ENCODE measurements at places on chromosomes 2 and 18. TPM values are rescaled to one million over a fixed set of nuclear protein-coding genes. Genes with fewer than 3 reads are reported as not detected.

DNA sequence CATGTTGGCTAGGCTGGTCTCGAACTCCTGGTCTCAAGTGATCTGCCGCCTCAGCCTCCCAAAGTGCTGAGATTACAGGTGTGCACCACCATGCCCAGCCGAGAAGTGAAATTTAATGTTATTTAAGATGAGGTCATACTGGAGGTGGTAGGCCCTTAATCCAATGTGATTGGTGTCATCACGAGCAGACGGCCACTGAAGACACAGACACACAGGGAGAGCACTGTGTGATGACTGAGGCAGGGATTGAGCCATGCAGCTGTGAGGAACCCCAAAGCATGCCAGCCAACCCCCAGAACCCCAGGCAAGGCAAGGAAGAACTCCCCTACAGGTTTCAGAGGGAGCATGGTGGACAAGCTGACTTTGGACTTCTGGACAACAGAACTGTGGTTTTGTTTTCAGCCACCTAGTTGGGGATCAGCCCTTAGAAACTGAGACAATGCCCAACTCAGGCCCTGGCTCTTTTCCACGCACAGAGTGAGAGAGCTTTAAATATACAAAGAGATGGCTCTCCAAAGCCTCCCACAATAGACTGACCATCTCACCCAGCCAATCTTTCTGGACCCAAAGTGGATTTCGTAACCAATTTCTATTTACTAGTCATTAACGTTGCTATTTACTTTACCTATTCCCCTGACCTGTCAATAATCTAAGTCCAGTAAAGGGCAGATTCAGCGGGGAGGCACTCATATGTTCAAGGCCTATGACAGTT, 34.2 kb downstream of the TBC1D8 start:
- no peak for DNase-seq

DNA sequence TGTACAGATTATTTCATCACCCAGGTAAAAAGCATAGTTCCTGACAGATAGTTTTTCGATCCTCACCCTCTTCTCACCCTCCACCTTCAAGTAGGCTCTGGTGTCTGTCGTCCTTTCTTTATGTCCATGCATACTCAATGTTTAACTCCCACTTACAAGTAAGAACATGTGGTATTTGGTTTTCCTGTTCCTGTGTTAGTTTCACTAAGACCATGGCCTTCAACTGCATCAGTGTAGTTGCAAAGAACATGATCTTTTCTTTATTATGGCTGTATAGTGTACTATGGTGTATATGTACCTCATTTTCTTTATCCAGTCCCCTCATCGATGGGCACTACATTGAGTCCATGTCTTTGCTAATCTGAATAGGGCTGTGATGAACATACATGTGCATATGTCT, 184.2 kb downstream of the KCNJ3 start:
- no peak for DNase-seq

GRCh38 chr18:79856119-79857007, 58.6 kb downstream of the KCNG2 start:
- peak; percentile 27 for DNase-seq

DNA sequence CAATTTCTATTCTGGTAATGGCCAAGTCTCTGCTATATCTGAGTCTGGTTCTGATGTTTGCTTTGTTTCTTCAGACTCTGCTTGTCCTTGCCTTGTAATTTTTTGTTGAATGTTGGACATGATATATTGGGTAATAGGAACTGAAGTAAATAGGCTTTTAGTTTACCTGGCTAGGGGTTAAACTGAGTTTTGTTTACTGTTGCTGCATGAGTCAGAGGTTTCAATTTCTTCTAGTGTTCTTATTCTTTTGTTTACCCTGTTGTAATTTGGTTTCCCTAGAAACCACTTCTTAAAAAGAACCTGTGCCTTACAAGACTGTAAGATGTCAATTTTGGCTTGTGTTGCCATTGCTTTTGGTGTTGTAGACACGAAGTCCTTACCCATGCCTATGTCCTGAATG, 285.0 kb upstream of the KCNH7 start:
- DNase-seq, result no peak

- no peak for DNase-seq
Measured at GRCh38 chr18:28153485-28154065, 23.4 kb downstream of the CDH2 start.

DNA sequence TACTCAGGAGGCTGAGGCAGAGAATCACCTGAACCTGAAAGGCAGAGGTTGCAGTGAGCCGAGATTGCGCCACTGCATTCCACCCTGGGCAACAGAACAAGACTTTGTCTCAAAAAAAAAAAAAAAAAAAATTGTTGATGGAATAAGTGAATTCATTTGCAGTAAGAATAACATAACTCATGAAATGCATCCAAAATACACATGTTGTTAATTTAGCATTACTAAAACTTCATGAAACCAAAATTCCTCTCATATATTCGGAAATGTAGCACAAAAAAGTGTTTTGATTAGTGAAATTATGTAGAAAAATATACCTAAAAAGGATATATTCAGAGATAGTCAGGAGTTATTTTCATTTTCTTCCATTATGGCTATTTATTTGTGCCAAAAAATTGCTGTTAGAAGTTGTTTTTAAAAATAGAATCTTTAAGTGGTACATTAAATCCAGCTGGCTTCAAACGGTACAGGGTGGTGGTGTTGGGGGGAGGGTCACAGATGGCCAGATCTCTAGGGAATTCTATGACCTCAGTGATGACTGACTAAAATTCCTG, 78.2 kb upstream of the UGP2 start:
- DNase-seq, result no peak

- DNase-seq, result no peak
Measured at GRCh38 chr2:8215982-8216381, 465.9 kb upstream of the ID2 start.

DNA sequence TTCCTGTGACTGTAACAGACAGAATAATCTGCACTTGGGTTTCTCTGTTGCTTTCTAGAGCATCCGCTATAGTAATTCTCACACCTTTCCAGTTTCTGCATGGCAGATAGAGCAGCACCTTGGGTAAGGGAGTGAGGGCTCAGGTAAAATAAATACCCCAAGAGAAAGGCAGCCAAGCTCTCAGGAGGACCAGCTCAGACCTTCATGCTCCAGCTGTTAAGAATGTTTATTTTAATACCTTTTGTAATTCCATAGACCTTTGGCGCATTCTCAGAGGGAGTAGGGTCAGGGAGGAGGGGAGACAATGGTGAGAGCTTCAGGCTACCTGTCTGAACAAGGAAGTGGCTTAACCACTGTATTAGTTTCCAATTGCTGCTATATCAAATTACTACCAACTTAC, 16.2 kb upstream of the TMEM178A start:
- no peak for DNase-seq

GRCh38 chr2:67039517-67040103, 357.5 kb upstream of the ETAA1 start:
- DNase-seq, result no peak

DNA sequence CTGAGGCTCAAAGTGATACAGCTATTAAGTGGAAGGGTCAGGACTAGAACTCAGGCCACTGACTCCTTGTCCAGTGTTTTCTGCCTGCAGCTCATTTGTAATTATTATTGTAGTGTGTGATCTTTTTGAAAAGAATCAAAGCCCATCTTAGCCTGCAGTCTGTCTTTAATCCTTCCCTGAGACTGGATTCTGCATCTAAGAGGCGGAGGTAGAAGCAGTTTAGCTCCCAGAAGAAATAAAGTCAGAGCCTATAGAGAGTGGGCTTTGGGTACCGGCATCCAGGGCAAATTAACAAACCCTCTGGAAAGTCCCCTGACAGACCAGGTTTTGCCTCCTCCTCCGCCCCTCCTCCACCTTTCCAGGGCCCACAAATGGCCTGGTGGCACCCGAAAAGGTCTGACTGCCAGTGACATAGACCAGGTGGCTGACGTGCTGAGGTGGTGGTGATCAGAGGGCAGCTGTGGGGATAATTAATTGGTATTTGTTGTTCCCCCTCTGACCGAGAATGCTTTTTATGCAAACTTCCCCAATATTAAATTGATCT, 2.2 kb upstream of the RAX start:
- peak; percentile 46 for DNase-seq

DNA sequence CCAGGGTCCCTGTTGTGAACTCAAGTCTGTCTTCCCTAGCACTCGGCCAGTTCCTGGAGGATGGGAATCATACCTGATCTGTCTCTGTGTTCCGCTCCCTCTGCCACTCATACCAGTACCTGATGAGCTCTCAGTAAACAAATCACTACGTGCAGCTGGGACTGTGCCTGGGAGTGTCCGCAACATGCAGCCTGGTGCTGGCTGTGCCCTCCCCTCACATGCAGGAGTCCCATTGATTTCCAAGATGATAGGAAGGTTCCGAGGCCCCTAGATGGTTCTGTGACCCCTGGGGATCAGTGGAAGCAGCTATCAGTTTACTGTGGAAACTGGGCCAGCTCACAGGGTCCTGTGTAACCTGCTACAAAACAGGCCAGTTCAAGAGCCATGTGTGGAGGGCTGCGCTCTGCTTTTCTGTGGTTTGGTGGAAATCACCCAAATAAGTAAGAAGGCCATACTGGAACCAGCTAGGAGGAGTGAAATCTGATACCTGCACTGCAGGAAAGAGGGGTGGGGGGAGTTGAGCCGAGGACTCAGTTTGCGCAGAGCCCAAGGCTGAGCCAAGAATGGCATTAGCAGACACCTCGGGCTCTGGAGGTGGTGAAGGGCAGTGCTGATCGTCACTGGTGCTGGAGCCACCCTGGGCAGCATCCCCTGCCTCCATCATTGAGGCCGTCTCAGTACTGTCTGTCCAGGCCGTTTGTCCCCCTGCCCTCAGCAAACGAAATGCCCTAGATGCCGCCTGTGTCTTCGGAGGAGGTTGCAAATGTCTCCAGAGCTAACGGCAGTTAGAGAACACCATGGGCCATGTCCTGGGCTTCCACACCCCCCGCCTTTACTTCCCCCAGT, 93.3 kb downstream of the KLHL29 start:
- no peak for DNase-seq

DNA sequence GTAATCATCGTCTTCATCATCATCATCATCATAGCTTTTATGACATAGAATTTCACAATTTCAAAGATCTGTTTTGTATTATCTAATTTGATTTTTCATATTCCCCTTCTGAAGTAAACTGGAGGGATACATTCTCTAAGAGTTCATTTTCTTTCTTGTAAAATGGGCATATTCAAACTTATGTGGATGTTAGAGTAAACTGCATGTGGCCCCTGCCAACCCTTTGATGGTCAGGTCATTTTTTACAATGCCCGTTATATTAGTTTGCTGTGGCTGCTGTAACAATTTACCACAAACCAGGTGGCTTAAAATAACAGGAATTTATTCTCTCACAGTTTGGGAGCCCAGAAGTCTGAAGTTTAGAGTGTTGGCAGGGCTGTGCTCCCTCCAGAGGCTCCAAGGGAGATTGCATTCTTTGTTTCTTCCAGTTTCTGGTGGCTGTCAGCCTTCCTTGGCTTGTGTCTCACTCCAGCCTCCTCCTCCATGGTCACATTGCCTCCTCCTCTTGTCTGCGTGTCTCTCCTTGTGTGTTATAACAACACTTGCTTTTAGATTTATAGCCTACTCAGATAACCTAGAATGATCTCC, 127.5 kb upstream of the MMADHC start:
- DNase-seq, result peak; percentile 52

- DNase-seq, result no peak
Measured at GRCh38 chr18:59515147-59515546, 156.1 kb upstream of the LMAN1 start.

- no peak for DNase-seq
Measured at GRCh38 chr2:604854-605524, 72.2 kb downstream of the TMEM18 start.

DNA sequence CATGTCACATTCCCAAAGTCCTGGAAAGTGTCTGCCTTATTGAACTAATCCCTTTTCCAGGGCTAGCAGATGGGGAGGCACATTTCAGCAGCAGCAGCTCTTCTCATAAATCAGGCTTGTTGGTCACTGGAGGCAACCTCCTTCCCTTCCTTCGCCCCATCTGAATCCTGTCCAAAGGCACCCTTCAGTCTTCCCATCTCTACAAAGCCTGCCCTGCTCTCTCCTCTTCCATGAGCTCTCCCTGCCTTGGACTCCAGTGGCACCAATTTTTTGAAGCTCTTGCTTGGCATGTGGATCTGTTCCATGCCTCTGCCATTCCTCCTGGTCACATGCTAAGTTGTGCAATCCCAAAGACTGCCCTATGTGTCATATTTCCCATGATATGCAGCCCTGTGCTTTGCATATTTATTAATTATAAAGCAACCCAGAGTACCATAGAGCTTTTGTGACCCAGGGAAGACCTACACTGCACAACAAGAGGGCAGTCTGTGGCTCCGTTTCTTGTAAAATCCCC, 70.3 kb downstream of the ANTXR1 start:
- no peak for DNase-seq

- no peak for DNase-seq
Measured at GRCh38 chr2:118732432-118732831, 115.0 kb downstream of the EN1 start.

- DNase-seq, result peak; percentile 24
Measured at GRCh38 chr2:74317701-74318100, 25.5 kb downstream of the SLC4A5 start.

DNA sequence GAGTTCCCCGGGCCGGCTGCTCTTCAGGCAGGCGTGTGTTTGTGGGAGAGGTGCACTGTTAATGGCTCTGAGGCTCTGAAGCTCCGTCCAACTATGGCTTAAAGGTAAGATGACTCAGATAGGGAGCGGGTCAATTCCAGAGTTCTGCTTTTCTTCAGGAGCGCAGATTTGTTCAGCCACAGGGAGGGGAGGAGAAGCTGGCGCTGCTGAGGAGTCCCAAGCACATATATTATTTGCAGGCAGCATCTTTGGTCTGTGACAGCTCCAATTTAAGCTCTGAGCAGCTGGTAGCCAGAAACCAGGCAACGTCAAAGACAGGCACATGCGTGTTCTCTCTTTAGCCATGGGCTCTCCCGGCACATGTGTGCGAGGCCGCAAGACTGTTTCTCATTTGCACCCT, 229.2 kb downstream of the BCL2 start:
- no peak for DNase-seq

DNA sequence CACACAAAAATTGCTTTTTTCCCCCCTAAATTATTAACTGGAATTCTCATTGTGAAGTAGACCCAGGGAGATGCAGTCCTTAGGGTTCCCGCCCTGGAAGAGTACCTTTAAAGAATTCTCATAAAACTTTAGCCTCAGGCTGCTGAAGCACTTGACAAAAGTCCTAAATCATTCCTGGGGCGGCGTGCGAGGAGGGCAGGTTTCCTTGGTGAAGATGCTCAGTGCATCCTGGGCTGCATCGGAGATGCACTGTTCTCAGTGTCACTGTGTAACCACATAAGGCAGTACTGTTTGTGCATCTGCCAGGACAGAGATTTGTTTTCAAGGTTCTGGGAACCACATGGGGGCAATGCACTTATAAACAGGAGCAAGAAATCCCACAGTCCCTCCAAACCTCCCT, 62.6 kb downstream of the ZNF236 start:
- DNase-seq, result no peak

Gene CTDSP1
- 20.3 TPM for total RNA-seq

Gene KLHL41
- total RNA-seq, result not detected

Gene FARP2
- total RNA-seq, result 35.7 TPM

Gene MREG
- 28.4 TPM for total RNA-seq

Gene VIL1
- total RNA-seq, result 7.0 TPM

Gene ATP6V1C2
- 0.74 TPM for total RNA-seq

Gene RBM44
- 0.43 TPM for total RNA-seq

Gene SLC39A10
- 219 TPM for total RNA-seq

Gene PROM2
- 3.8 TPM for total RNA-seq

Gene GPAT2
- 0.63 TPM for total RNA-seq

Gene SLC25A52
- total RNA-seq, result not detected

Gene HRH4
- not detected for total RNA-seq

Gene SRD5A2
- total RNA-seq, result not detected

Gene RGPD3
- total RNA-seq, result 0.17 TPM

Gene COX5B
- 247 TPM for total RNA-seq

Gene PLCL1
- total RNA-seq, result not detected

Gene DPP4
- total RNA-seq, result 3.3 TPM

Gene POTEI
- total RNA-seq, result 0.20 TPM

Measured in H1 (cell line).